ENCODE measurements at places on chromosomes 11 and 22. TPM values are rescaled to one million over a fixed set of nuclear protein-coding genes. Genes with fewer than 3 reads are reported as not detected.

KDM2A gene
- total RNA-seq = 59.7 TPM

TRIM22 gene
- total RNA-seq = 37.1 TPM

ARHGEF17 gene
- total RNA-seq = 33.0 TPM

OR8G1 gene
- not detected for total RNA-seq

DNA sequence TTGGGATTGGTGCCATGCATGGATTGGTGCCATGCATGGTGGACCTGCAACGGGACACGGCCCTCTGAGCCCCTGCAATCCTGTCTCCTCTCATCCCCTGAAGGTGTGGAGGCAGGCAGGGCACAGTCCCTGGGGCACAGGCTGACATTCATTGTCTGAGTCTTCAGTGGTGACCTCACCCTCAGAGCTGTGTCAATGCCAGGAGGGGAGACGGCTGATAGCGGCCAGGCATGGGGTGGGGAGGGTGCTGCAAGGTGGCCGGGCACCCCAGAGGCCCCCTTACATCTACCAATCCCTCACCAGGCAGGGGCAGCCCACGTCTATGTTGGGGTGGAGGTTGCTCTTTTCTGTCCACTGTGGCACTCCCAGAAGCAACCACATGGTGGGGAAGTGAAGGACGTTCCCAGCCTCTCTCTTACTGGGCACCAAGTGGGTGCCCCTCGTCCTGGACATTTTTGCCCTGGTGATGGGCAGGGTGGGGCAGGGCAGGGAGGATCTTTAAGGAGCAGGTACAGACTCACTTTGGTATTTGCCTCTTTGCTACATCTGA, 47.6 kb downstream of the NECTIN1 start:
- no peak for DNase-seq

DNA sequence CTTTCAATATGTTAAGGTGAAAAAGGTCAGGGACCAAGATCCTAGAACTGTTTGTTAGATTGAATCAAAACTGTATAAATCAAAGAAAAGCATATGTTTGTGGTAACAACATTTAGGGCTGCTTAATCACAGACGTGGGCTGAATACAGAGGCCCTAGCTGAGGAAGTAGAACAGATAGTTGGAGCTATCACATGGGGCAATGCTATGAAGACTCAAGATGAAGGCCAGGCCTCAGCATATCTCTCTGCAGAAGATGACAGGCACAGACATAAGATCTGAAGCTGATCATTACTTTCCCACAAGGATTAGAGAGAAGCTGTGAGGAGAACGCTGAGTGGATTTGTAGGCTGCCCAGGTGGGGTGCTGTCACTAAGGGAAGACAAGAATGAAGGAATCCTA, 158.6 kb upstream of the CARD18 start:
- no peak for DNase-seq

DNA sequence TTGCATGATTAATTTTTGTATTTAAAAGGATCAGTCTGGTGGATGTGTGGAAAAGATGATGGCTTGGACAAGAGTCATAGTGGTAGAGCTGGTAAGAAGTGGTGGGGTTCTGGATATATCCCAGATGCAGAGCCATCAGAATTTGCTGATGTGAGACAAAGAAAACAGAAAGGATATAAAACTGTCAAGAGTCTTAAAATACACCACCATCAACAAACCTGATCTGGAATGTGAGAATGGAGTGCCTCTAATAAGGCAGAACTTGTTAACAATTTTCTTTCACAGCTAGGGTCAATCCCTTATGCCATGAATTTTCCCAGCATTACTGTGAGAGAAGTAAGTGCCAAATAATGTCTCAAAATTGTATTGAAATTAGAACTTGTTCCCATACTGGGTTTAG, 215.4 kb downstream of the METTL15 start:
- DNase-seq = no peak

- no peak for DNase-seq
These were observed 112.1 kb upstream of the OR4B1 start for GRCh38 chr11:48104568-48104924.

DNA sequence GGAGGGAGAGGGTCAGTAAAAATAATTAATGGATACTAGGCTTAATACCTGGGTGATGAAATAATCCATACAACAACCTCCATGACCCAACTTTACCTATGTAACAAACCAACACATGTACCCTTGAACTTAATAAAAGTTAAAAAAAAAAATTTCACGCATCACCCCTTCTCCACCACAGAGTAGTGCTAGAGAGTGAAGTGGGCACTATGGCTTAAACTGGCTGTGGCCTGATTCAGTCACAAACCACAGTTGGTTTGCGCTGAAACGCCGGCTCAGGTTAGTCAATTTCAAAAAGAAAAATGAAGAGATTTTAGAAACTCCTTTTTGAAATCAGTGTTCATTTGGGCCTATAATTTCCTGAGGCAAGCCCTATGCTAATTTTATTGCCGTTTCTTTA, 144.3 kb downstream of the TRPC6 start:
- DNase-seq = no peak

DNA sequence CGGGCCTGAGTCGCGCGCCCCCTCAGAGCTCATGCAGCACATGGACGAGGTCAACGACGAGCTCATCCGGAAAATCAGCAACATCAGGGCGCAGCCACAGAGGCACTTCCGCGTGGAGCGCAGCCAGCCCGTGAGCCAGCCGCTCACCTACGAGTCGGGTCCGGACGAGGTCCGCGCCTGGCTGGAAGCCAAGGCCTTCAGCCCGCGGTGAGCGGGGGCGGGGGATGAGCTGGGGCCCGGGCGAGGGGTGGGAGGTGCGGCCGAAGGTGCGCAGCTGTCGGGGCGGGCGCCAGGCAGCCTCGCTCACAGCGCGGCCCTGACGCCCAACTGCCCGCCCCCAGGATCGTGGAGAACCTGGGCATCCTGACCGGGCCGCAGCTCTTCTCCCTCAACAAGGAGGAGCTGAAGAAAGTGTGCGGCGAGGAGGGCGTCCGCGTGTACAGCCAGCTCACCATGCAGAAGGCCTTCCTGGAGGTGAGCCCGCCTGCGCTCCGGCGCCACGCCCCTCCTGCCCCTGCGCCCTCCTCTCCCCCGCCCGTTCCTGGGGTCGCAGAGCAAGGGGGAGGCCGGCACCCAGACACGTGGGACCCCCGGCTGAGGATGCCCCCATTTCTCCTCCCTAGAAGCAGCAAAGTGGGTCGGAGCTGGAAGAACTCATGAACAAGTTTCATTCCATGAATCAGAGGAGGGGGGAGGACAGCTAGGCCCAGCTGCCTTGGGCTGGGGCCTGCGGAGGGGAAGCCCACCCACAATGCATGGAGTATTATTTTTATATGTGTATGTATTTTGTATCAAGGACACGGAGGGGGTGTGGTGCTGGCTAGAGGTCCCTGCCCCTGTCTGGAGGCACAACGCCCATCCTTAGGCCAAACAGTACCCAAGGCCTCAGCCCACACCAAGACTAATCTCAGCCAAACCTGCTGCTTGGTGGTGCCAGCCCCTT, 20.5 kb downstream of the EPS8L2 start:
- no peak for DNase-seq

DNA sequence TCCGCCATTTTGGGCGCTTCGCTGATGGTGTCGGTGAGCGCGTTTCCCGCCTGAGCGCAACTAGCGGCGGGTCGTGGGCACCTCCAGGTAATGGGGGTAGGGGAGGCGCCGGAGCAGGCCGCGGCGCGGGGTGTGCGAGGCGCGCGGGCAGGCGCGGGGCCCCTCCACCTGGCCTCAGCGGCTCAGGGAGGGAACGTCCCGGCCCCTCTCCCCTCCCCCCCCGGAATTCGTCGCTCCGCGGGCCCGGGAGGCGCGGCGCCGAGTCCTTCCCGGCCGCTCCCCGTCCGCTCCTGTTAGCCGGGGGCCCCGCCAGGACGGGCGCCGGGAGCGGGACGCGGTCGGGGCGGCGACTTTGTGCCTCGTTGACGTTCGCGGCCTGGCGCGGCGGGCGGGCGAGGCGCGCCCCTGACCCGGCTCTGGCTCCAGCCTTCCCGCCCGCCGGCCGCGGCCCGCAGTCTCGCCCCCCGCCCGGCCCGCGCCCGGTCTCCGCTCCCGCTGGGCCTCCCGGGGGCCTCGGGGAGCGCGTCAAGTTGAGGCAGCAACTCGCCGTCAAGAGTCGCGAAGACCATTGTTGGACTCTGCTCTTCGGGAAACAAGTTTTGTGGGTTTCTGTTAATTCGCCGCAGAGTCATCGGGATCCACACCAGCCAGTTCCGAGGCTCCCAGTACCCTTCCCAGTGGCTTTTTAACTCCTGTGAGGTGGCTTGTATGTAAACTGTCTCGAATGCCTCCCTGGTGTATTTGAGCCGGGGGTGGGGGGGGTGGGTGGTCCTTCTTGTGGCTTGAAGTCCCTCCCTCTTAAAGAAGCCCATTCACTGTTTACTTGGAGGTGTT, at the start of gene PPP6R3:
TSS of gene PPP6R3 (plus strand) at position 12 of the 834 bp plus-strand sequence. CDS start 76,913 bp downstream, outside the sequence.
- DNase-seq = no peak

DNA sequence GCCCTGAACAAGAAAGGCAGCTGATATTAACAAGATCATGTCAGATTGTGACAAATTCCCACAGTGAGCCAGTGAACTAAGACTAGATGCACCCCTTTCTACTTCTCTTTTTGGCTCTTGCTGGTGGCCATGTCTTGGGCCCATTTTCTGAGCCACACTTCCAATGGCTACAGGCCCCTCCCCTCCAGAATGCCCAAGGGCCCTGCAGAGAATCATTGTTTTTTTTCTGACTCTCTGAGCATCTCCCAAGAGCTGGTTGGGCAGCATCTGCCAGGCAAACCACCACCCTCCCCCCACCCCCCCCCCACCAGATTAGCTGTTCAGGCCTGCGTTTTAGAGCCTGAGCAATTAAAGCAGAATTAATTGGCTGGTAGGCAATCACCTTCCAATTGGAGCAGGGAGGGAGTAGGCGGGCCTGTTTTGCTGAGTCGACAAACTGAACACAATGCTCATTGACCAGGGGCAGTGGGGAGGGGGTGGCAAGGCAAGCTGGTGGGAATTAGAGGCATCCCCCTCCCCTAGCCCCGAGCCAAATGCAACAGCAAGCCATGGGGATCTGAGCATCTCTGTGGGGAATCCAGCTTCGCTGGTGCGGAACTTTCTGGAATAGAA, 541.4 kb downstream of the MN1 start:
- no peak for DNase-seq

DNA sequence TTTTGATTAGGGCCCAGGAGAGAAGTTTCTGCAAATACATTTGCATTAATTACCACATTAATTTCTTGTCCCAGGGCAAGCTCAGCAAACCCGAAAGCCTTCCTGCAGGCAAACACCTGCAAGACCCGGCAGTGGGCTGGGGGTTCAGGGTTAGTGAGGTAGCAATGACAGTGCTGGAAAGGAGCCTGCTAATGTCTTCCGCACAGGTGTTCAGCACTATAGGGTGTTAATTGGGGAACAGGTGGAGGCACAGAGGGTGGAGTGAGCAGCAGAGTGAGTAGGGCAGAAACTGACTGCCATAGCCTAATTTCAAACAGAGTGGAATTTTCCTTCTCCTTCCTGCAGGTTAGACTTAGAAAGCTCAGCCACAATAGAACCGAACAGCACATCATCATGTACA, 50.9 kb upstream of the UBASH3B start:
- no peak for DNase-seq

- no peak for DNase-seq
These were observed at the start of gene CPT1B for GRCh38 chr22:50577987-50578775. TSS of gene CPT1B (minus strand) at chr22:50578427. CDS start at chr22:50577915, 512 bp downstream.
